ENCODE measurements at places on chromosomes 4 and X. TPM values are rescaled to one million over a fixed set of nuclear protein-coding genes. Genes with fewer than 3 reads are reported as not detected.
A peak's percentile ranks its signal among the peaks of the same experiment; 100 is the strongest.

The GAGE12E gene
- total RNA-seq, result not detected

DNA sequence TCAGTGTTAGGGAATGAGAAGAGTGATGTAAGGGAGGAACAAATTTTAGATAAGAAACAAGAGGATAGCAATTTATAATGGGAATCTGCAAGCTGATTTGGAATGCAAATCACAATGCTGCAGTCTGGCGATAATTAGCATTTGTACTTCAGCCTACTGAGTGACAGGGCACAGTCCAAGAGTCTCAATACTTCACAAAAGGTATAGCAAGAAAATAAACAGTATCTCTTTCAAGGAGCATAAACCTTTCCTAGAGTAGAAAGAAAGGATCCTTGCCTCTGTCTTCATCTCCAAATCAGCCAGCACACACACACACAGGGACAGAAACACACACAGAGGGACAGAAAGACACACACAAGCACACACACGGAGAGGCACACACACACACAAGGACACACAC is 1.1 kb upstream of the GPM6A start:
- H3K27ac ChIP-seq, result no peak overlapping the region
- H3K4me1 ChIP-seq, result no peaks in the 10 kb centered on the region
- no peak for DNase-seq

The TMSB4X gene
- total RNA-seq, result 1,180 TPM

The ZNF732 gene
- total RNA-seq, result 1.7 TPM

GRCh38 chr4:120009731-120010130 is 56.9 kb downstream of the MAD2L1 start:
- H3K4me3 ChIP-seq, result no peak overlapping the region
- no peaks in the 10 kb centered on the region for H3K4me1 ChIP-seq
- H3K27me3 ChIP-seq, result no peaks in the 10 kb centered on the region
- no peak overlapping the region for H3K27ac ChIP-seq

The CXCL3 gene
- 1.5 TPM for total RNA-seq

The FABP2 gene
- total RNA-seq, result 0.50 TPM

GRCh38 chr4:17322514-17322913 is 189.4 kb downstream of the QDPR start:
- peaks cover 8% of the 10 kb centered on the region for H3K4me1 ChIP-seq
- no peak for DNase-seq
- no peaks in the 10 kb centered on the region for H3K36me3 ChIP-seq

The MEPE gene
- not detected for total RNA-seq

GRCh38 chrX:75131973-75132627 is 24.0 kb downstream of the ABCB7 start:
- H3K27me3 ChIP-seq, result no peaks in the 10 kb centered on the region
- no peak overlapping the region for H3K4me3 ChIP-seq
- H3K36me3 ChIP-seq, result no peaks in the 10 kb centered on the region
- no peaks in the 10 kb centered on the region for H3K4me1 ChIP-seq

The PRRG3 gene
- total RNA-seq, result 0.32 TPM

The ART3 gene
- not detected for total RNA-seq

- H3K4me1 ChIP-seq, result no peaks in the 10 kb centered on the region
- no peaks in the 10 kb centered on the region for H3K27me3 ChIP-seq
- H3K4me3 ChIP-seq, result no peak overlapping the region
- H3K27ac ChIP-seq, result no peak overlapping the region
These were observed 108.8 kb upstream of the CENPE start for GRCh38 chr4:103306870-103307375.

The C4orf50 gene
- not detected for total RNA-seq

- H3K36me3 ChIP-seq, result no peaks in the 10 kb centered on the region
- H3K4me3 ChIP-seq, result no peak overlapping the region
- H3K27me3 ChIP-seq, result no peaks in the 10 kb centered on the region
These were observed 5.8 kb downstream of the TSC22D3 start for GRCh38 chrX:107769581-107770317.

DNA sequence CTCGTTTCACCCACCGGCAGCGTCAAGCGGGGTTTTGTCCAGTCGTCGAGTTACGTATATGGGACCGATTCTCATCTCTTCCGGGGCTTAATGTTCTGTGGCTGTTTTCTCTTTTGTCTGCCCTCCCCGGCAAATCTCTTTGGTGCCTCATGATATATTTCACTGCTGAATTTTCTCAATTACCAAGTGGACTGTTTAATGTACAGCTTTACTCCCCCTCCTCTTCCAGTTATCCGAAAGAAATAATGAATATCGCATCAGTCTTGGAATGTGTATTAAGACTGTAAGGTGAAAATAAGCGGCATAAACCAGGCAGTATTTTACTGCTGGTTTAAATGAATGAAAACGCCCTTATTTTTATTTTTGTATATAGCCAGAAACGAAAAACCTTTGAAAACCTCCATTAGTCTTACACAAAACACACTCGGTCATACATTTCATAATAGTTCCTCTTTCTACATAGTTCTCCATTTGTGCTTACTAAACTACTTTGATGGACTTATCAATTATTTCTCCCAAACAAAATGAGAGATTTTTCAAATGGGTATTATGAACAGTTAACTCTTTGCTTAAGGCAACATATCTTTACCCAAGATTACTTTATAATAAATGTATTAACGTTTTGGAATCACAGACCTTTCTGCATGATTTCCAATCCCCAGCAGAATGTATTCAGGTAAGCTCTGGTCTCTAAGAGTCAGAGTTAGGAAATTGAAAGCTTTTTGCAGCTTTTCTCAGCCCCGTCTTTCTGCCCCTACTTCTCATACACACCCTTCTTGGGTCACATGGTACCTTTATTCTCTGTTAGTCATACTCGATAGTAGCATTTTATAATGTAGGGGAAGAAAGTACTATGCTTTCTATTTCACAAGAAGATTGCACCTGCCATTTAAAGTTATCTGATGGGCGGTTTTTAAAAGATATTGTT is 979 bp downstream of the RP2 start:
- H3K27ac ChIP-seq, result peak overlapping the region; percentile 69
- no peak for DNase-seq
- H3K4me1 ChIP-seq, result no peaks in the 10 kb centered on the region
- H3K4me3 ChIP-seq, result peak overlapping the region; percentile 40

The SPP1 gene
- 49.1 TPM for total RNA-seq

- H3K4me1 ChIP-seq, result no peaks in the 10 kb centered on the region
- DNase-seq, result no peak
- H3K27ac ChIP-seq, result no peak overlapping the region
- peaks cover 7% of the 10 kb centered on the region for H3K27me3 ChIP-seq
- no peak overlapping the region for H3K4me3 ChIP-seq
- H3K36me3 ChIP-seq, result no peaks in the 10 kb centered on the region
These were observed 206.8 kb upstream of the KLHL4 start for GRCh38 chrX:87310780-87311179.

The TRAPPC11 gene
- 56.9 TPM for total RNA-seq

DNA sequence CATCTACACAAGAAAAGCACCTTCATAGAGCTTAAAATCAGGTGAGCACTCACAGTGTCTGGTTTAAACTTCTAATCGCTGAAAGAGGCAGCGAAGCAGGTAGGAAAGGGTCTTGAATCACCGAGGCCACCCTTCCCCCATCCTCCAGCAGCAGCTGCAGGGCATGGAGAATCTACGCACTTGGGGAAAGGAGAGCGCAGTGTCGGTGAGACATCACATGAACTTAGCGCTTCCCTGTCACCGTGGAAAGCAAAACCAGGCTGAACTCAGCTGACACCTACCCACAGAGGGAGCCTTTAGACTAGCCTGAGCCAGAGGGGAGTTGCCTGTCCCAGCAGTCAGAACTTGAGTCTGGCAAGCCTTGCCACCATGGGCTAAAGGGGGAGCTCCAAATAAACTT is 197.2 kb upstream of the ZFP42 start:
- no peaks in the 10 kb centered on the region for H3K27me3 ChIP-seq
- no peak overlapping the region for H3K27ac ChIP-seq
- no peak overlapping the region for H3K4me3 ChIP-seq
- no peaks in the 10 kb centered on the region for H3K36me3 ChIP-seq
- H3K4me1 ChIP-seq, result no peaks in the 10 kb centered on the region

GRCh38 chrX:39903937-39904336 is 193.8 kb downstream of the BCOR start:
- no peak for DNase-seq
- H3K27ac ChIP-seq, result no peak overlapping the region
- no peak overlapping the region for H3K4me3 ChIP-seq
- peaks cover 12% of the 10 kb centered on the region for H3K27me3 ChIP-seq
- H3K4me1 ChIP-seq, result no peaks in the 10 kb centered on the region

- H3K27ac ChIP-seq, result peak overlapping the region; percentile 74
- no peaks in the 10 kb centered on the region for H3K27me3 ChIP-seq
- no peak for DNase-seq
- H3K4me1 ChIP-seq, result peaks cover 28% of the 10 kb centered on the region
- no peaks in the 10 kb centered on the region for H3K36me3 ChIP-seq
These were observed 531 bp upstream of the MANBA start for GRCh38 chr4:102761296-102761701.

DNA sequence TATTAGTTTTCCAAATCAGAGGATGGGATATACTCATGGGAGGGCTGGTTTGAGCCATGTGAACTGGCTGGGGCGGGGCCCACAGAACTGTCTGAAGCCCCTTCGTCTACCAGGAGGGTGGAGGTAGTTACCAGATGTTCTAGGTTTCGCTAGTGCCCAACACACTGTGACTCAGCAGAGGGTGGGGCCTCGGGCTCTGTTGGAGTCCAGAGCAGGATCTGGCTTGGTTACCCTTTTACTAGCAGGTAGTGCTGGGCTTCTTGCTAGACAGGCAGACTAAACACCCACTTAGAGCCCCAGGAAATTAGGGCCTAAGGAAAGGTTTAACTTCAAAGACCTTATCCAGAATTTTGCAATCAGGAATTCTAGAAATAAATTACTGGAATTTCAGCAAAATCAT is 56.2 kb upstream of the CHRDL1 start:
- H3K27ac ChIP-seq, result no peak overlapping the region
- DNase-seq, result no peak
- H3K4me3 ChIP-seq, result no peak overlapping the region

DNA sequence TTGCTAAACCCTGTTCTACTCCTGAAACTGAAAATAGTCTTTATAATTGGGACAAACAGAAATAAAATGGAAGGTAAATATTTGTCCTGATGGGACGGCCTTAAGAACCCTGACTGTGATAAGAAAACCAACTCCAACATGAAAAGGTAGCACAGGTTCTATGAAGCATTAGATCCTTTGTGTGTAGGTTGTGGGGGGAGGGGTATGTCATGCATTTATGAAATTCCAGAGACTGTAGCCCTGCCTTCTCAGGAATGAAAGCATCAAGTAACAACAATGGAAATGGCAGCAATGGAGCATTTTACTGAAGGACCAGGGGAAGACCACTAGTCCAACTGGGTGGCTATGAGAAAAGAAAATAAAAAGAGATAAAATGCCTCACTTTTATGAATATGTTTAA is 23.9 kb downstream of the CXXC4 start:
- no peaks in the 10 kb centered on the region for H3K27me3 ChIP-seq
- H3K4me3 ChIP-seq, result no peak overlapping the region
- H3K36me3 ChIP-seq, result no peaks in the 10 kb centered on the region
- H3K27ac ChIP-seq, result no peak overlapping the region

The LINC00632 gene
- 94.0 TPM for total RNA-seq

DNA sequence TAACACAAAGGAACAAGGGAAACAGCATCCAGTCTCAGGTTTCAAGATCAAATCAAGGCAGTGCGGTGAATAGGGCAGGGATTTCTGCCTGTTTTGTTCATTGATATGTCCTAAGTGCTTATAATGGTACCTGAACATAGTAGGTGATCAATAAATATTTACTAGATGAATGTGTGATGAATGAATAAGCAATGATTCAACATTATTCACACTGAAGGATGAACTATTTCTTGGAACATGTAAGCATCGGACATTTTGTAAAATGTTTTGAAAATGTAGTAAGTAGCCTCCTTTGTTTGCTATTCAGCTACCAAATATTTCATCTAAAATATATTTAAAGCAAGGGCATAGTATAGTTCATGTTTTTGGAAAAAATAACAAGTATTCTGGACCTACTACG is 67.8 kb downstream of the USP38 start:
- H3K36me3 ChIP-seq, result no peaks in the 10 kb centered on the region
- no peak overlapping the region for H3K27ac ChIP-seq
- no peak overlapping the region for H3K4me3 ChIP-seq
- no peaks in the 10 kb centered on the region for H3K4me1 ChIP-seq

- H3K27ac ChIP-seq, result no peak overlapping the region
- H3K4me1 ChIP-seq, result no peaks in the 10 kb centered on the region
- no peak overlapping the region for H3K4me3 ChIP-seq
These were observed 72.2 kb upstream of the PUDP start for GRCh38 chrX:7220121-7220520.

DNA sequence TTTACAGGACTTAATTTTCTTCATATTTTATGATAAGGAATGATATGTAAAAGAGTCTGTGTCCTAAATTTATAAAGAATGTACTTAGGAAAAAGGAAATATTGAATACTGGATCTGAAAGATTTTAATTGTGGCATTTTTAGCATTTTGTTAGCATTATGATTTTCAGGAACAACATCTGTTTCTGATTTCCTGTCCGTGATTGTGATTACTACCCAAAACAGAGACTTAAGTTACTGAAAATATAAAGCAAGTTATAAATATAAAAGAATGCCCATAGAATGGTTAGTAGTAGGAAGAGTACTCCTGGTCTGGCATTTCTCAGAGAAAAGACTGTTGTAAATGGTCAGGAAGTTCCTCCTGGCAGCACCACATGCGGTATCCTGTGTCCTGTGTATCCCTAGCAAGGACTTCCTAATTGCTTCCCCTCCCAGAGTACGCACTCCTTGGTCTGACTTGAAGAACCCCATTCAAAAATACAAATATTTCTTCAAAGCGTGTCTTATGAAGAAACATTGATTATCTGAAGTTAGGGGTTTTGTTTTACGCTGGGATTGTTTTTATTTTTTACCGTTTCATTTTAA is 88.9 kb downstream of the RS1 start:
- no peaks in the 10 kb centered on the region for H3K36me3 ChIP-seq
- DNase-seq, result no peak
- H3K4me3 ChIP-seq, result no peak overlapping the region
- H3K27me3 ChIP-seq, result no peaks in the 10 kb centered on the region
- H3K27ac ChIP-seq, result no peak overlapping the region
- no peaks in the 10 kb centered on the region for H3K4me1 ChIP-seq

The MAML3 gene
- 6.9 TPM for total RNA-seq

- peaks cover 4% of the 10 kb centered on the region for H3K4me1 ChIP-seq
- H3K4me3 ChIP-seq, result no peak overlapping the region
- no peak overlapping the region for H3K27ac ChIP-seq
These were observed 5.5 kb upstream of the MMAA start for GRCh38 chr4:145613566-145614232.

The SCD5 gene
- total RNA-seq, result 85.9 TPM

- DNase-seq, result no peak
- no peaks in the 10 kb centered on the region for H3K36me3 ChIP-seq
- no peak overlapping the region for H3K27ac ChIP-seq
- no peaks in the 10 kb centered on the region for H3K4me1 ChIP-seq
- H3K27me3 ChIP-seq, result no peaks in the 10 kb centered on the region
These were observed 155.9 kb downstream of the EVC2 start for GRCh38 chr4:5552451-5552850.

GRCh38 chr4:79281566-79282359 is 44.1 kb downstream of the NAA11 start:
- H3K4me3 ChIP-seq, result no peak overlapping the region
- H3K27me3 ChIP-seq, result no peaks in the 10 kb centered on the region
- H3K4me1 ChIP-seq, result no peaks in the 10 kb centered on the region
- no peaks in the 10 kb centered on the region for H3K36me3 ChIP-seq
- DNase-seq, result no peak
- H3K27ac ChIP-seq, result no peak overlapping the region

Measured in adrenal gland (tissue), 19 donors.